ENCODE measurements at places on chromosomes 6 and 20.

- DNase-seq, result no peak
These were observed 38.9 kb downstream of the JARID2 start for GRCh38 chr6:15284743-15285142.

DNA sequence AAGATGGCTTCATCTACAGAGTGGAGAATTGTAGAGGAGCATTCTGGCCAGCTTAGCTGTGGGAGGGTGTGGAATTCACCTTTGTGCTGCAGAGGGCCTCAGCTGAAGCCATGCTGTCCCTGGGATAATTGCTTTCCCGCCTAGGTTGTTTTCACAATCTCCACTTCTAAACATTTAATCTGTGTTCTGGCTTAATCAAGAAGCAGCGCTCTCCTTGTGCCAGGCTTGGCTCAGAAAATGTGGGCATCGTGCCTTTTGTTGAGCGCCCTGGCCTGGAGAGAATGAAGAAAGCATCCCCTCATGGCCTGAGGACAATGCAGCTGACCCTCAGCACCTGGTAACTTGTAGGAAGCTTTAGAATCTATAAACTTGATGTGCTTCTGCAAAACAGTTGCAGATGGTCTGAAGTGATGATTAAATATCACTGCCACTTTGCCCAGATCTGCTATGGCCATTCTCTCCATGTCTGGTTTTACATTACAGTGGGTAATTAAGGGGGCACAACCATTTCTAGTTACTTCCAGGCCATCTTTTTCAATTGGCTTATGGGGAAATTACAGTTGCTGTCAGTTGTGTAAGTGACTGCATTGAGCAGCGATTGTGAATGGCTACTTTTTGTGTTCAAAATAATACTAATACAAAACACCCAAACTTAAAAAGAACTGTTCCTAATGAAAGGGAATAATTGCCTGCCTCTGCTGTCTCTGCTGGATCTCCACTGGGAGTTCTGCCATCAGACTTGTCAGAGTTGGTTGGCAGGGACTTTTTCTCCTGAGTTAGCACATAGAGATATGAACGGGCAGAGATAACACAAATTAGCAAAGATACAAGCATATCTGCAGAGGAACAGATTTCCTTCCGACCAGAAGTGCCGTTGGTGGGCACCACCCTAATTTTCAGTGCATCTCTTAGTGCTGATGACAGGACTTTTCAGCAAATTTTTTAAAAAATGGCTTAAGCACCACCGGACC, 18.4 kb downstream of the CTNNBL1 start:
- DNase-seq, result no peak

DNA sequence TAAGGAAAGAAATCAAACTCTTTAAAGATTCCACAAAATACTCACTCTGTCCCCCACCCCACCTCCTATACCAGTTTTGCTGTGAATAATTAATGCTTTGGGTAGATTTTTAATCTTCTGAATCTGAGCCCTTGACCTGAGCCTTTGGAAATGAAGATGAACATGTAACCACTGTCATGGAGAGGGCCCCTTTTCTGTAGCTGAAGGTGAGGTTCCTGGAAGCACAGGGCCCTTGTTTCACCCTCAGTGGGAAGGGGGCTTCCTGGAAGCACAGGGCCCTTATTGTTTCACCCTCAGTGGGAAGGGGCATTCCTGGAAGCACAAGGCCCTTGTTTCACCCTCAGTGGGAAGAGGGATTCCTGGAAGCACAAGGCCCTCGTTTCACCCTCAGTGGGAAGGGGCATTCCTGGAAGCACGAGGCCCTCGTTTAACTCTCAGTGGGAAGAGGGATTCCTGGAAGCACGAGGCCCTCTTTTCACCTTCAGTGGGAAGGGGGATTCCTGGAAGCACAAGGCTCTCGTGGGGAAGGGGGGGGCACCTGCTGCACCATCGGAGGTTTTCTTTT, 75.7 kb downstream of the DACT2 start:
- no peak for DNase-seq

DNA sequence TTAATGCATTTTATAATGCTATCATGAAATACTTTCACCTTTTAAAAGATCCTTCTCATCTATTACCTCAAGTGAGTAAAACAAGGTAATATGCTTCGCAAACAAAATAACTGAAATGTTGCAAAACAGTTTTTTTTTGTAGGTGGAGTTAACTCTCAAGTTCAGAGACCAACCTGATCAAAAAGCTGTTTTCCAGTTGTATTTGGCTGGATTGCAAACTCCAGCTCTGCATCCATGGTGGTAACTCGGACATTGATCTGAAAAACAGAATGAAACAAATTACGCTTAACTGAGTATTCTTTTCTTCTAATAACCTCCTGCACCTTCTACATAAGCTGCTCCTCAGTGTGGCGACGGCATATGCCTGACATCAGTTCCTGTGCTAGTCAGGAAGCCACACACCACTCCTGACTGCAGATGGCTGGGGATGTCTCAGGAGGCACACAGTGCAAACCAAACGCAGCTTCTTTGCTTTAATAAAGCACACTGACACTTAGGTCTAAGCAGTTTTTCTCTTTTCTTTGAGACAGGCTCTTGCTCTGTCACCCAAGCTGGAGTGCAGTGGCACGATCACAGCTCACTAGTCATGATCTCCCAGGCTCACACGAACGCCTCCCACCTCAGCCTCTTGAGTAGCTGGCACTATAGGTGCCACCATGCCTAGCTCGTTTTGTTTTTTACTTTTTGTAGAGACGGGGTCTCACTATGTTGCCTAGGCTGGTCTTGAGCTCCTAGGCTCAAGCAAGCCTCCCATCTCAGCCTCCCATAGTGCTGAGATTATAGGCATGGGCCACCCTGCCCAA, 29.9 kb downstream of the EZR start:
- DNase-seq, result no peak

- DNase-seq, result no peak
These were observed 3.0 kb upstream of the SRXN1 start for GRCh38 chr20:655726-656624.

DNA sequence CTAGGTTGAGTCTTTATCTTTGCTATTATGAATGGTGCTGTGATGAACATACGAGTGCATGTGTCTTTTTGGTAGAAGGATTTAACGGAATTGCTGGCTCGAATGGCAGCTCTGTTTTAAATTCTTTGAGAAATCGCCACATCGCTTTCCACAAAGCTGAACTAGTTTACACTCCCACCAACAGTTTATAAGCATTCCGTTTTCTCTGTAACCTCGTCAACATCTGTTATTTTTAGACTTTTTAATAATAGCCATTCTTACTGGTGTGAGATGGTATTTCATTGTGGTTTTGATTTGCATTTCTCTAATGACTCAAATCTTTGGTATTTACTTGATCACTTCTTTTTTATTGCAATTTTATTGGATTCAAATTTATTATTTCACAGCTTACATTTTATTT, 117.4 kb upstream of the HDGFL1 start:
- no peak for DNase-seq

DNA sequence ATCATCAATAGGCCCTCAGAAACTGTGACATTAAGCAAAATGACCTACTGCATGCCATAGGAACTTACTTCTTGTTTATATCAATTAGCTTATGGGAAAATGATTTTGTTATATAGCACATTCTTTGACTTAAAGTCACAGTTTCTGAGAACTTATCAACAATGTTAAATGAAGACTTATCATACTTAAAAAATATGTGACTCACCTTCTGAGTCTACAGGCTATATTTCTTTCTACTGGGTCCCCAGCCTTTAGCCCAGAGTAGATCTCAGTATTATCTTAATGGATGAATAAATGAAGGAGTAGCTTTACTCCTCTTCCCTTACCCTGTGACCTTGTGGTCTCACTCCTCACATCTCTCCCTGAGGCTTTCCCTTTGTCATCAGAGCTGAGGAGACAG, 180.2 kb downstream of the MAFB start:
- DNase-seq, result no peak

DNA sequence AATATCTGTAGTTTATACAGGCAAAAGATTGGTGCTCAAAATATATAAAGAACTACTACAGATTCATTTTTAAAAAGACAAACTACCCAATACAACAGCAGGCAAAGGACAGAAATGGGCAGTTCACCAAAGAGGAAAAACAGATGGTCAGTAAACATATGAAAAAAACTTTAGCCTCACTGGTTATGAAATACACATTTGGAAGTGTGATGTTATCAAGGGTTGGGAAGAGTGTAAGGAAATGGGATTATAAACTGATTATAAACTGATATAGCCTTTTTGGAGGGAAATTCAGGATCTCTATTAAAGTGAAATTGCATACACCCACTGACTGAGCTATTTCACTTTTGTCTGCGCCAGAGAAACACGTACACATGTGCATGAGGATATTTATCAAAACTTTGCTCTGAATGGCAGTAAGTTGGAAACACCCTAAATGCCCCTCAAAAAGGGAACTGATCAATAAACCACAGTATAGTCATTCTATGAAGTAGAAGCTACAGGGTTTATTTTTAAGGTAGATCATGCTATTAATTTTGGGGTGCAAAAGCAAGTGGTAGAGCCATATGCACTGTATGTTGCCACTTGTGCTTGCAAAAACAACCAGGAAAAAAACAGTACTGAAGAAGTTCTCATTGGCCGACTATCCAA, 32.2 kb upstream of the ARFGEF2 start:
- DNase-seq, result no peak

- DNase-seq, result no peak
These were observed 45.7 kb downstream of the SCGN start for GRCh38 chr6:25697537-25698340.

DNA sequence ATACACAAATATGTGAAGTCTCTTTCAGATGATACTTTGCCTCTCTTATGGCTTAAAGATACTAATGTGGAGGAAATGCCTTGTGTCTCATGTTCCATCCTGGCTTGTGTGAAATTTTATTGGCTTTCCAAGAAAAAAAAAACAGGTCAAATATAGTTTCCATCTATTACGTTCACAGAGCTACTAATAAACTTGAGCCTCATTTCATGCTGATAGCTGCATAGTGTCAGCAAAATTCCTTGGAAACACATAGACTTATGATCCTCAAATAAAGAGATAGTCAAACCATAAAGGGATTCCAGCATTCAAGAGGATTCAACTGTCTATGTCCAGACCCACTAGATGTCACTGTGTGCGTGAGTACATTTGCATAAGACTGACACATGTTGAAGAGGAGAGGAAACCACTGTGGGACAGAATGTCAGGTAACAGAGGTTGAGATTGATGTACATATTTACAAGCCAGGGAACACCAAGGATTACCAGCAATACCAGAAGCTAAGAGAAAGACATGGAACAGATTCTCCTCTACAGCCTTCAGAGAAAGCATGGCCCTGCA, 266.6 kb downstream of the COL12A1 start:
- DNase-seq, result no peak

DNA sequence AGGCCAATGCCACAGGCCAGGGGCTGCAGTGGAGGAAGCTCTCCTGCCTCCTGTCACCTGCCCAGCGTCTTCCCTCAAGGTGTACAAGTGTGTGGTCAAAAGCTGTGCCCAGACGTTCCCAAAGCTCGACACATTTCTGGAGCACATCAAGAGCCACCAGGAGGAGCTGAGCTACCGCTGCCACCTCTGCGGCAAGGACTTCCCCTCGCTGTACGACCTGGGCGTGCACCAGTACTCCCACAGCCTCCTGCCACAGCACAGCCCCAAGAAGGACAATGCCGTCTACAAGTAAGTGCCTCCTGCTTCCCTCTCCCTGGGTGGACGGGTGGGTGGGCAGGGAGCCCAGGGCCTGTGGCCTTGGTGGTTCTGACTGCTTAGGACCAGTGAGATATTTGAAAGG, 38.2 kb downstream of the ZNF341 start:
- DNase-seq, result no peak

- no peak for DNase-seq
These were observed 97.3 kb downstream of the BMP2 start for GRCh38 chr20:6864740-6865139.

GRCh38 chr6:134703206-134703605, 246.7 kb downstream of the ALDH8A1 start:
- DNase-seq, result no peak

Data from activated T-cell treated with anti-CD3 and anti-CD28 coated beads for 48 hours (primary cell).